ENCODE measurements at places on chromosomes 6 and 20. TPM values are rescaled to one million over a fixed set of nuclear protein-coding genes. Genes with fewer than 3 reads are reported as not detected.

DNA sequence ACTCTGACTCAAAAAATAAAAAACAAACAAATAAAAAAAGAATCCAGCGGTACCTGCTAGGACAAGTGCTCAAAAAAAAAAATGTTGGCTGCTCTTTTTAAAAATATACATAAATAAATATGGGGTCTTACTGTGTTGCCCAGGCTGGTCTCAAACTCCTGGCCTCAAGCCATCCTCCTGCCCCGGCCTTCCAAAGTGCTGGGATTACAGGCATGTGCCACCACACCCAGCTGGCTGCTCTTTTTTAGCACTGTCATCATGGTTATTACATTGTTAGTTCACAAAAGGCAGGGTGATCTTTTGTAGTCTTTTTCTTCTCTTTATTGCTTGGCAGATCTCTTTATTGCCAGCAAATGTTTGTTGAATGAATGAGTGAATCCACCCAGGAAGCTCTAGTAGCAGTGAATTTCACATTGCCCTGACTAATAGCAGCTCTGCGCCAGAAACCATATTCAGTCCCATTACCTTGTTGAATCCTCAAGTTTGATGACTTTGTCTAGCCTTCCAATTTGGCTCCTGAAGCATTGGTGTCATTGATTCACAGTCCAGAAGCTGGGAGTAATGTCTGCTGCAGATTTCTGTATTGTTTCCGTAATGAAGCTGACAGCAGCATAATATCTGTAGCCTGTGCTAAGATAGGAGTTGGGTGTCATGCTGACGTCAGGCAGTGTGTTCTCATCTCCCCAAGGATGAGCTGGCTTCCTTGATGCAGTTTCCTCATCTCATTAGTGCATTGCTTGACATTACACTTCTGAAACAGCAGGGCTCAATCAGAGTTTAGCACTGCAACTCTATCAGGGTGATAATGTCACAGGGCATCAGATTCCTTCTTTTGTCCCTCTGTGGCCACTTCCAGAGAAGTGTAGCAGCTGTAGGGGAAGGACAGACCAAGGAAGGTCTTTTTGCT, 84.9 kb upstream of the TGM3 start:
- no peaks in the 10 kb centered on the region for H3K4me1 ChIP-seq
- no peaks in the 10 kb centered on the region for H3K27me3 ChIP-seq
- DNase-seq, result no peak
- no peak overlapping the region for H3K27ac ChIP-seq
- H3K4me3 ChIP-seq, result no peak overlapping the region

DNA sequence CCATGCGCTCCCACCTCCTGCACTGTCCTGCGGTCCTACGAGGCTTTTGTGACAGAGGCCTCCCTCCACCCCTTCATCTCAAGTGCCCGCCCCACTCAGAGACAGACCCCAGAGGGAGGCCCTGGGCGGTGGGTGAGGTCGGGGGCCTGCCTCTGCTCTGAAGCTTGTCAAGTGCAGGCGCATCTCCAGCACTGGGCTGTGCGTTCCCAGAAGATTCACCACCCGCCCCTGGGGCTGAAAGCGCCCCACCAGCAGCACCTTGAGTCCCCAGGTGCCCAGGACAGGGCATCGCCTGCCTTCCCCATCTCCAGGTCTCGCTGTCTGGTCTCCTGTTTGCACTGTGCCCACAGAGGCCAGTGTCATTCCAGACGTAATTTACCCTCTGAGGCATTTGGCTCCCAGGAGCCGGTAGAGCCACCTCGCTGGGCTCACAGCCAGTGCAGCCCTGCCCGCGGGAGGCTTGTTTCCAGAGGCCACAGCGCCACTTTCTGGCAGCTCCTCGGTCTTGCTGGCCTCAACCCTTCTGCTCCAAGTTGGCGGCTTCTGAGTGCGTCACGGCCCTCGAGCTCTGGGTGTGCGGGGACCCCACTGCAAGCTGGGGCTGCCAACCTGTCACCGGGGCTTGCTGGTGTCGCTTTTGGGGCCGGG, 191.1 kb downstream of the TAF4 start:
- no peak overlapping the region for H3K4me3 ChIP-seq
- H3K4me1 ChIP-seq, result no peaks in the 10 kb centered on the region
- H3K36me3 ChIP-seq, result no peaks in the 10 kb centered on the region
- H3K27me3 ChIP-seq, result no peaks in the 10 kb centered on the region
- no peak for DNase-seq

GRCh38 chr6:130503146-130503545, 137.3 kb downstream of the TMEM200A start:
- H3K4me1 ChIP-seq, result peaks cover 9% of the 10 kb centered on the region
- no peak overlapping the region for H3K27ac ChIP-seq
- H3K4me3 ChIP-seq, result no peak overlapping the region
- H3K27me3 ChIP-seq, result no peaks in the 10 kb centered on the region
- no peaks in the 10 kb centered on the region for H3K36me3 ChIP-seq

- no peak for DNase-seq
- no peak overlapping the region for H3K27ac ChIP-seq
These were observed 157.4 kb downstream of the TSHZ2 start for GRCh38 chr20:53129563-53129962.

DNA sequence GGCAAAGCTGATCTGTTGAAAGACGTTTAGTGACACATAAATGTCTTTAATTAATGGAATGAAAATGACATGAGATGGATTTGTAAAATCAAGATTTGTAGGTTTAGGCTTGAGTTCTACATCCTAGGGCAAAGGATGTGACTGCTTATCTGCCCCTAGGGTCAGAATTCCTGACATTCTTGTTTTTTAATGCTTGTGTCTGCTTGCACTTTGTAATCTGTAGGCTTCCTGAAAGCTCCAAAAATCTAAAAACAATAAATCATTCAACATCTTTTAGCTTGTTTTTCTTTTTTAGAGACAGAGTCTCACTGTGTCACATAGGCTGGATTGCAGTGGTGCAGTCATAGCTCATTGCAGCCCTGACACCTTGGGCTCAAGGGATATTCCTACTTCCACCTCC, 107.9 kb upstream of the MLIP start:
- H3K27me3 ChIP-seq, result no peaks in the 10 kb centered on the region
- no peak for DNase-seq
- no peak overlapping the region for H3K4me3 ChIP-seq
- H3K27ac ChIP-seq, result no peak overlapping the region
- no peaks in the 10 kb centered on the region for H3K36me3 ChIP-seq

- peaks cover 7% of the 10 kb centered on the region for H3K4me1 ChIP-seq
- no peak overlapping the region for H3K4me3 ChIP-seq
- no peak overlapping the region for H3K27ac ChIP-seq
- H3K27me3 ChIP-seq, result no peaks in the 10 kb centered on the region
These were observed 359.8 kb downstream of the EPM2A start for GRCh38 chr6:145375502-145375901.

DNA sequence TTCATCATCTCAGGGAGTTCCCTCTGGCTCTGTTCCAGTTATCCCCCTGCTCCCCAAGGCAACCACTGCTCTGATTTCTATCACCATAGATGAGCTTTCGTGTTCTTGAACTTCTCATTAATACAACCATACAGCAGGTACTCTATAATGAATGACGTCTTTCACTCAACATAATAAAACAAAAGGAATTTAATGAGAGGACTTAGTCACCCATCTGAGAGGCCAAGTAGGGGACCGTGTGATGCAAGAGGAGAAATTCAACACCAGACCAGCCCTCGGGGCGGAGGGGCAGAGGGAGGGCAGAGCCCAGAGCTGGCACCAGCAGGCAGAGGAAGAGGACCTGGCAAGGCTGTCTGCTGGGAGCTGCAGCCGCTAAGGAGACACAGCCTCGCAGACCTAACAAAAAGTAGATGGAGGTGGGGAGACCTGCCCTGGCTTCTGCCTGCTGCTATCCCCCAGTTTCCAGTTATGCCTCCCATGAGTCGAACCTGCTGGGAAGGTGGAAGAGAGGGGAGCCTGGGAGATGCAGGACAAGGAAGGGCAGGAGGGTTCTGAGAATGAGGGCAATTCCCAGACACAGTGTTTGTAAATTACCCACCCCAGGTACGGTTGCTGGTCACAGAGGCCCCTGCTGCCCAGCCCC, 13.8 kb downstream of the CCN5 start:
- H3K27ac ChIP-seq, result no peak overlapping the region
- no peaks in the 10 kb centered on the region for H3K27me3 ChIP-seq
- H3K4me1 ChIP-seq, result no peaks in the 10 kb centered on the region
- no peak overlapping the region for H3K4me3 ChIP-seq
- H3K36me3 ChIP-seq, result no peaks in the 10 kb centered on the region

DNA sequence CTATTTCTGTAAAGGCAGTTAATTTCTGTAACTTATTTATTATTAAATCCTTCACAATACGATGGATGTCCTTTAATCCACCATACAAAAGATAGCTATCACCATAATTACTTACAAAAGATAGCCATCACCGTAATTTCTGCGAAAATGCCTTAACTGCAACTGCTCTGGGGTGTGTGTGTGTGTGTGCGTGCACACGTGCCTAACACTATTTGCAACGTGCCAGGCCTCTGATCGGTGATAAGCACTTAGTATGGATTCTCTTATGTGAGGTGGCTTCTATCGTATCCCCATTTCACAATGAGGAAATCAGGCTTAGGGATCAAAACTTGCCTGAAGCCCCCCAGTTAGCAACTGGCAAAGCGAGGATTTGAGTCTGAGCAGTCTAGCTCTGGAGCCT, 67.1 kb upstream of the RBM24 start:
- no peak overlapping the region for H3K27ac ChIP-seq
- DNase-seq, result no peak
- no peak overlapping the region for H3K4me3 ChIP-seq
- H3K4me1 ChIP-seq, result no peaks in the 10 kb centered on the region
- H3K27me3 ChIP-seq, result no peaks in the 10 kb centered on the region

DNA sequence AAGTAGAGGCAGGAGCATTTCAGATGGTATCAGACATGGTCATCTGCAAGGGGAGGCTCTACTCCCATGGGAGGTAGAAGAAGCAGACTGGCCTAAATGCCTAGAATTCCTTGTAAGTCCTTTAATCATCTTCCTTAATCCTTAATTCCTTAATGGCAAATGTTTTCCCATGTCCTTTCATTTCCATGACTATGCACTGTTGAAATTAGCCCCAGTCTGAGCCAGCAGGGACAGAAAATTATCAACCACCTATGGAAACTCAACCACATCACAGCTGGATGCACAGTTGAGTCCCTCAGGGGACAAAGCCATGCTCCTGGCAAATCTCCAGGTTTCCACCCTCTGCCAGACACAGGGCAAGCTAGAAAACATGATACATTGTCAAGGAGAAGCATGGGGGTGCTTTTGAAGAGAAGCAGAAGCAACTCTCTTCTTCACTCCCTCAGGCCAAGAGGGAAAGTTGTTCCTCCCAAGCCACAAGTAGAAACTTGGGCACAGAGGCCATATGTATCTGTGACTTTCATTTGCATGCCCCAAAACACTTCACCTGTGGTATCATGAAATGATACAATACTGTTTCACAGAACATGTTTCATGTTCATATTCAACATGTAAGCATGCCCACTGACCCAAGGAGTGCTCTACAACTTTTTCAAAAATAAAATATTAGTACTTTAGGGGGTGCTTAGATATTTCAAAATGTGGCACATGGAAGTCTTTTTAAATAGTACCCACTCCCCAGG, 683.6 kb downstream of the KIF16B start:
- no peak overlapping the region for H3K4me3 ChIP-seq
- no peaks in the 10 kb centered on the region for H3K36me3 ChIP-seq
- no peak for DNase-seq
- H3K27me3 ChIP-seq, result no peaks in the 10 kb centered on the region
- H3K4me1 ChIP-seq, result no peaks in the 10 kb centered on the region

DNA sequence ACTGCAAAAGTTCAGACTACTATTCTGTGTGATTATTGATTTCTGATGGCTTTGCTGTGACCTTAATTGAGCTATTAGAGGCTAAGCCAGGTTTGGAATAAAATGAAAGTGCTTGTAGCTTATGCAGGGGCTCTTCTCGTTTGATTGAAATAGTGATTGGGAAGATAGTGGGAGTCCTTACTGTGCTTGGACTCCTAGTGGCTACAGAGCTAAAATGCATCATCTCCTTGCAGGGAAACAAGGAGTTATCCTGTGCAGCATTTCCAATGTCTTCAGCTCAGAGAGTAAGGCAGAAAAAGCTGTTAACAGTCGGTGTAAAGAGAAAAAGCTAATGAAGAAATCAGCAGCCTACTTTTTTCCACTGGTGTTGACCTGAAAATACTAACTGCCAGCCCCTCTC, 173.5 kb downstream of the SLC35F1 start:
- DNase-seq, result no peak
- H3K36me3 ChIP-seq, result no peaks in the 10 kb centered on the region
- no peaks in the 10 kb centered on the region for H3K4me1 ChIP-seq
- no peak overlapping the region for H3K27ac ChIP-seq
- H3K27me3 ChIP-seq, result no peaks in the 10 kb centered on the region
- H3K4me3 ChIP-seq, result no peak overlapping the region

GRCh38 chr20:38873050-38873581, 53.1 kb upstream of the FAM83D start:
- no peaks in the 10 kb centered on the region for H3K36me3 ChIP-seq
- H3K27ac ChIP-seq, result peak overlapping the region; percentile 85
- H3K4me1 ChIP-seq, result peaks cover 72% of the 10 kb centered on the region

- H3K27ac ChIP-seq, result no peak overlapping the region
- no peaks in the 10 kb centered on the region for H3K4me1 ChIP-seq
- no peak for DNase-seq
These were observed 248.2 kb downstream of the LAMA2 start for GRCh38 chr6:129130959-129131681.

GRCh38 chr6:10655508-10656055, 38.8 kb downstream of the C6orf52 start:
- no peak overlapping the region for H3K4me3 ChIP-seq
- no peaks in the 10 kb centered on the region for H3K27me3 ChIP-seq
- DNase-seq, result no peak
- H3K36me3 ChIP-seq, result no peaks in the 10 kb centered on the region

DNA sequence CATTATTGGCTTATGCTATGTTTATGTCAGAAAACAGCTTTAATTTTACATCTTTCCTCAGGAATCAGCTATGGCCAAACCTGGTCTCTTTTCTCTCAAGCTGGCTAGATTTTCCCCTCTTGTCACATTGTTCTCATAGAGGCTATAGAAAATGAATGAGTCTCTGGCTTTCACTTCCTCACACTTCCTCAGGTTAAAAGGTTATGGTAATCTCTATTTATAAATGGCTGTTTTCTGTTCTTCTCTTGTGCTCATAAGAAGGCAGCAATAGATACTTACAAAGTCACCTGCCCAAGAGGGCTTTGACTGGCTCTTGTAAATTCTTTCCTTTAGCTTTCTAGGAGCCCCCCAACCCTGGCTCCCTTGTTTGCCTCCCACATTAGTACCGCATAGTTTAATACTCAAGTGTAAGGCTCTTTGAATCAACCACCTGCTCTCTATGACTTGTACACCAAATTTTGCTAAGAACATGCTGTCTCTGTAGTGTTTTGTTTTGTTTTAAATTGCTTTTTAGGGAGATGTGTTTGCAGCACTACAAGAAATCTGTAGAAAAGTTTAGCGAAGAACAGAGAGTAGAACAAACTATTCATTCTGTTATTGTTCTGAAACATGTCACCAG, 897.4 kb upstream of the CITED2 start:
- no peaks in the 10 kb centered on the region for H3K36me3 ChIP-seq
- no peaks in the 10 kb centered on the region for H3K27me3 ChIP-seq
- no peak for DNase-seq
- H3K27ac ChIP-seq, result no peak overlapping the region

- H3K36me3 ChIP-seq, result no peaks in the 10 kb centered on the region
- no peak overlapping the region for H3K4me3 ChIP-seq
- no peak overlapping the region for H3K27ac ChIP-seq
- no peaks in the 10 kb centered on the region for H3K27me3 ChIP-seq
- H3K4me1 ChIP-seq, result no peaks in the 10 kb centered on the region
These were observed 47.4 kb downstream of the BMP5 start for GRCh38 chr6:55827818-55828522.

MEI4 gene
- total RNA-seq, result not detected

NOTCH4 gene
- total RNA-seq, result 1.3 TPM

PROKR2 gene
- total RNA-seq, result not detected

ACTR5 gene
- total RNA-seq, result 12.2 TPM

OLIG3 gene
- total RNA-seq, result 0.26 TPM
